T-helper 2 cell (primary cell): ENCODE measurements at places on chromosomes 3 and 15.

- no peak for DNase-seq
These were observed 10.7 kb downstream of the IGF1R start for GRCh38 chr15:98658831-98659699.

GRCh38 chr15:49232236-49232806 is 62.3 kb downstream of the GALK2 start:
- no peak for DNase-seq

GRCh38 chr15:52546031-52546751 is 17.5 kb upstream of the MYO5A start:
- no peak for DNase-seq

- DNase-seq, result no peak
These were observed 35.2 kb downstream of the KIF9 start for GRCh38 chr3:47247131-47248064.

DNA sequence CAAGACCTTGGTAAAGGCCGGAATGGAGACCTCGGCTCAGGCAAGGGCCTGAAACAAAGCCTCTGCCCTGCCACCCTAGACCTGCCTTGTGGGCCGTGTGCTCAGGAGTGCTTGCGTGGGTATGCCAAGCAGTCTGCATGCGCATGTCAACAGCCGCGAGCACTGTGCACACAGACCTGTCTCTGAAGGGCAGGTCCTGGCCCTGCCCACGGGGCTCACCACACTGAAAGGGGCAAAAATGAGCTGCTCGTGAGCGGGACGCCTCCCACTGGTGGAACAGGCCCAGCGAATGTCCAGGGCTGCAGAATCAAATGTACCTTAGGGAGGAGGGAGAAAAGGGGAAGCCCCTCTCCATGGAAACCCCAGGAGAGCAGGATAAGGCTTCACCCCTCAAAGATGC is 44.3 kb upstream of the FGD5 start:
- no peak for DNase-seq

DNA sequence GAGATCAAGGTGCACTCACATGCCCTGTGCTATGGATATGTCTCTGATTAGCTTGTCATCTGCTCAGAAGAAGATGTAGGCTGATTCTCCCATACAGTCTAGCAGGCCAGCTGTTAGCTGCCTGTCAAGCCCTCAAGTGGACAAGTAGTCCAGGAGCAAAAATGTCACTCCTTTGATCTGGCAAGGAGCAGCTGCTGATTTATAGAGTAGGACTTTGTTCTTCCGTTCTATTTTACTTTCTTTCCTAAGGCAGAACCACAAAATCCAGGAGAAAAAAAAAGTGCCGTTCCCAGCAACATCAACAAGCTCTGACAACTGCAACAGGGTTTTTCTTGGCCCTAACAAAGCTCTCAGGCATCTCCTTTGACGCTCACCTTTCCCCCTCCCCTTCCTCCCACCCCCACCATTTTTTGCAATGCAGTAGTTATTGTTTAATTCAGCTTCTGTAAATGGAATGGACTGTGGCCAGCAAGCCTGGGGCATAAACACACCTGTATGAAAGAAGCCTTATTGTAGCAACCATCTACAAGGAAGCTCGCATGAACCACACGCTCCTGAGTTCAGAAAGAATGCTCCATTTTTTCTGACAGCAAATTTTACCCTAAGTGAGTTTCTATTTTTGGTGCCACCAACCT is 196.3 kb downstream of the MEIS2 start:
- DNase-seq, result no peak

DNA sequence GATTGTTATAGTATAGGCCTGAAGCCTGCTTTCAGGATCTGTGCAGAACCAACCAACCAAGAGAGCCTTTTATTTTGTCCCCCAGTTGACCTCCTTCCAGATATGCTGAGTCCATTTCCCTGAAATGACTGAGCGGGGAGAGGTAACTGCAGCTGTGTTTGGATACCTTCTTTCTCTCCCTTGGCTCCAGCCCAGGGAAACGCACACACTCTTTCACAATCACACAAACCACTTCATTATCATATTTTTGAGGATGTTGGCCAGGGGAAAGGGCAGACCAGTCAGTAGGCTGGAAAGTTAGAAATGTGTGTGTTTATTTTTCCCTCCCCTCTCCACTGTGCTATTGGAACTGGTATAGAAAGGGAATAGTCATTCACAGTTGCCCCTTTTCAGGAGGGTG is 417.7 kb upstream of the TBL1XR1 start:
- no peak for DNase-seq
